Brain pericyte (primary cell): ENCODE measurements at places on chromosomes 3 and 15.

GRCh38 chr3:110165370-110165743, 828.0 kb upstream of the DPPA4 start:
- DNase-seq = no peak

- no peak for DNase-seq
Observed at GRCh38 chr3:101850246-101851051, 1.1 kb downstream of the NFKBIZ start.

DNA sequence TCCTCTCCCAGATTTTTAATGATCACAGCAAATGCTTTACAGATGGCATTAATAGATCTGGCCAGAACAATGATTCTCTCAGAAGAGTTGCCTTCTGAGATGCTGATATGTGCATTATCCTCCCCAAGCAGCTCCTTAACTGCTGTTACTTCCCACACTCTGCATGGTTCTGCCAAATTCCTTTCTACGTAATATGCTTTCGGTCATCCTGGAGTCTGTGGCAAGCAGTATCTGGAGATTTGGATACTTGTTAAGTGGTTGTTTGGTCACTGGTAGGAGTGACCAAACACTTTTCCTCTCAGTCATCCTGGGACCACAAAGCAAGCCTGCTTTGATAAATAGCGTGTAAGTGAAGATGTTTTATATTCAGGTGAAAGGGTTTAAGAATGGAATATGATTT, 71.1 kb upstream of the CCNL1 start:
- DNase-seq = no peak

DNA sequence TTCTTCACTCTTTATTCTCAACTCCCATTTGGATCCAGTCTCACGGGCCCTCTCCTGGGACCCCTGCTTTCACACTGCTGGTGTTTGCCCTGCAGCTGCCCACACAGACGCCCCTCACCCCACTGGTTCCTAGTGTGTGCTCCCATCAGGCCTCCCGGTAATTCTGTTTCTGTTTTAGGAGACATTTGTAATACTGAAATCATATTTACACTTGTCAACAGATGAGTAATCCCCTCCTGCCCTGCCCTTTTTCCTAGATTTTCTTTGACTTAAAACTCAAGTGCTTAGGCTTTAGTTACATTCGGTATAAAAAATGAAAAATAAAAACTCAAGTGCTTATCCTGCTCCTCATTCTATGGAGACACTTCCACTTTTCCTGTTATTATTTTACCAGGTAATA, 18.4 kb upstream of the ABTB1 start:
- DNase-seq = no peak

GRCh38 chr3:187044206-187044605, 95.1 kb downstream of the RPL39L start:
- DNase-seq = no peak

DNA sequence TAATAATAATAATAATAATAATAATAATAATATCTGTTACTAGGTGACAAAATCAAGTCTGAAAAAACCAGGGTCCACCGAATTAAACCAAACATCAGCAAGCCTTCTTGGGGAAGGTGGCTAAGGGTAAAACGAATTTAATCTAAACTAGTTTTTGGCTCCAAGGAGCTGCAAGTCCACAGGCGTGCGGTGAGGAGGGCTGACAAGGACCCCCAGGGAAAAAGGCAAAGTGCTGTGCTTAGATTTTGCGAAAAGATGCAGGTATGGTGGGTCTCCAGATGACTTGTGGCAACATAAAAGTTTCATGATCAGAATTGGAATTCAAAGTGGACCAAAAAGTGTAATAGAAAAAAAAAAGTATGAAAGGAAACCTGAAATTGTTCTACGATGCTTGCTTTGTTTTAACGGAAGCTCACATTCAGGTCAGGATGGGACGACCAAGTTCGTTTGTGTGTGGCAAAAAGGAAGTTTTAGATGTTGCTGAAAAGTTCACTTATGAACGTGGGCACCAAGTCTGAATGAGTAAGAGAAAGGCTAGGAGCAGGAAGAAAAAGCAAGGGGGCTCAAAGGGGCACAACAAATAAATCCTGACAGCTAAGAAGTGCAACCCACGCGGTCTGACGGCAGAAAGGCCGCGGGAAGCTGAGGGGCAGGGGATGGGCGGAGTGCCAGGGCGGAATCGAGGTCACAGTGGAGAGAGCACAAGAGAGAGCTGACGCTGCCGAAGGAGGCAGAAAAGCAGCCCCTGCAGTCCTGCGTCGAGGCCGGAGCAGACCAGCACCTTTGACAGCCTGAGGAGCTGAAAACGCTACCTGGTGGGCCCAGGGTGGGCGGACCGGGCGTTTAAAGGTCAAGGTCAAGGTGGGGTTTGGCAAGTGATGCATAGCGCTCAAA, 1.1 kb downstream of the WDR82 start:
- no peak for DNase-seq

DNA sequence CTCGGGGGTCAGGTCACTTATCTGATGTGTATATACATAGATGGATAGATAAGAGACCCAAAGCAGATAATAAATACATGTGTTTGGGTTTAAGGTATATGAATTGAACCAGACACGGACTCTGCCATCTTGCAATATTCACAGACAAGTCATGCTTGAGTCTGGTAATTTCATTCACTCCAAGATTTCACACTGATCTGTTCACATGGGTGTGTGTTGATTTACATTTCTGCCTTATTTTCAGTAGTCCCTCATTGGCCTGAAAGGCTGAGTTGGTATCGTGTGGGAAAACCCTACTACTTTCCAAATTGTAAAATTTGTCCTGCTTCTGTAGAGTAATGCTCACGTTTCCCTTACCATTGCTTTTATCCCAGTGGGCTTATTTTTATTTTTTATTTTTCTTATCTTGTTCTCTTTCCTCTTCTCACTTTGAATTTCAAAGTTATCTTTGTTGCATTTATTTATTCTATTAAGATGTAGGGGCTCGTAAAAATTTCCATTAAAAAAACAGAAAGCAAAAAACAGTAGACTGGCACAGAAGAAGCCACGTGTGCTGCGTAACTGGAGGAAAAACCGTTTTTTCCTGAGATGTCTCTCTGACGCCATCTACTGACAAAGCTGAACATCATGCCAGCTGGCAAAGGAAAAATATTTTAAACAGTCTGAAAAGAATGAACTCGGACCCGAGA, 10.8 kb upstream of the MFSD1 start:
- DNase-seq = no peak

- DNase-seq = no peak
Observed at GRCh38 chr3:28973609-28974008, 307.3 kb upstream of the RBMS3 start.

DNA sequence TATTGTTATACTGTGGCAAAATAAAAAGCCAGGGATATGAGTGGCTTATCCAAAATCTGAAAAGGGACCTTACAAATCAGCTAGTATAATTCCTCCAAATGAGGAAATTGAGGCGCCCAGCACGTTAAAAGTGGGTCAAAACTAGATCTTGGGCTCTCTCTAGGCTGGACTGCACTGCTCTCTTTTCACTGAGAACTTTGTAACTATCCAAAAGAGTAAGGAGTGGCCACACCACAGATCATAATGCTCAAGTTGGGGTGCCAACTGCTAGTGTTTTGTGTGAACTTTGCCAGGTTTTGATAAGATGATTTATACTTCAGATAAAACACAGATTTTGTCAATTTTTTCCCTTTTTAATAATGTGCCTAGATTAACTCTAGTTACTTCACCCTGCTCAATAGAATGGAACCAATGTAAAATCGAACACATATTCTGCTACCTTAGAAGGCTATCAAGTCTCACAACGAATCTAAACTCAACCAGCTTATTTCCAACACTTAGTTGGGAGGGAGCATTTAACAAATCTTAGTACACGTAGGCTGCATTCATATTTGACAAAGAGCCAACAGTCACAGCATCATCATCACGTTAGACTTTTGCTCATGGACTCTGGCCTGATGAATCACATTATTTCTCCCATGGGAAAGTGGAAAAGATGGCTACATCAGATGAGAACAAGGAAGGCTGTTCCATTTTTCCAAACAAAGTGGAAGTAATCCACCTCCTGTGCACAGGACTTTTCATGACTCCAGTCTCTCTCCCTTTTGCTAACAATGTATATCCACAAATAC, 64.4 kb downstream of the ABI3BP start:
- DNase-seq = peak; percentile 12
